Caudate nucleus (tissue), 63 donors: ENCODE measurements at places on chromosomes 4 and X.

DNA sequence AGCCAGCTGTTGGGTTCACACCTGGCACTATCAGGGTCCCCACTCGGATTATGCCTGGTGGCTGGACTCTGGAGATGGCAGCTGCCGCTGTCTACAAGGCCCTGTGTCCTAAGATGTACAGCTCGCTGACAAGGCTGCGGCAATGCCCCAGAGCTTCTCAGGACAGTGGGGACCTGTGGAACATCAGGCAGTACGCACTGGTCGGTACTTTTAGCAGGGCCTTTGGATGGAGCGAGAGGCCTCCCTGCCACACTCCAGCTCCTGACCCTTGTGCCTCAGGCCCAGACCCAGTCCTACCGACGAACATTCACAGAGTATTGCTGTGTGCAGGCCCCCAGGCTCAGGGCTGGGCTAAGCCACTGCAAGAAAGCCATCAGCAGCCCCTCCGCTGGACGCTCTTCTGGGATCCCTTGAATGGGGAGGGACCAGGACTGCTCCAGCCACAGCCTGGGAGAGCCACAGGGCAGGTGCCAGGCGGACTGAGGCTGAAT, 45.7 kb upstream of the HMX1 start:
- DNase-seq, result no peak

GRCh38 chr4:53595204-53595603, 3.9 kb upstream of the LNX1 start:
- DNase-seq, result no peak

DNA sequence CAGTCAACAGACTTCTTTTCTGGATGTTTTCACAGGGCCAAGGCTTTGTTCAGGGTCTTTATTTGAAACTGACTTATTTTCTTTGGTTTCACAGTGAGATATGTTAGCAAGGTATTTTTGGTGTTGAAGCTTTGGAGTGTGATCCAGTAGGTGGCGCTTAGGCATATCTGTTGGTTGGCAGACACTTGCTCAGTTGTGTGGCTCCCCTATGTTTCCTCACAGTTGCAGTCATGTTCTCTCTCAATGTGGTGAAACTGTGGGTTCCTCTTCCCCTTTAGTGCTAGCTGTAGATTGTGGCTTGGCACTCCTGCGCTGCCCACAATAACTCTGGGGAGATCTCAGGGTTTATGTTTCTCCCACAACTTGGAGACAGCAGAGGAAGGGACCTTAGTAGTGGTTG, 460.8 kb downstream of the SLITRK2 start:
- DNase-seq, result no peak

DNA sequence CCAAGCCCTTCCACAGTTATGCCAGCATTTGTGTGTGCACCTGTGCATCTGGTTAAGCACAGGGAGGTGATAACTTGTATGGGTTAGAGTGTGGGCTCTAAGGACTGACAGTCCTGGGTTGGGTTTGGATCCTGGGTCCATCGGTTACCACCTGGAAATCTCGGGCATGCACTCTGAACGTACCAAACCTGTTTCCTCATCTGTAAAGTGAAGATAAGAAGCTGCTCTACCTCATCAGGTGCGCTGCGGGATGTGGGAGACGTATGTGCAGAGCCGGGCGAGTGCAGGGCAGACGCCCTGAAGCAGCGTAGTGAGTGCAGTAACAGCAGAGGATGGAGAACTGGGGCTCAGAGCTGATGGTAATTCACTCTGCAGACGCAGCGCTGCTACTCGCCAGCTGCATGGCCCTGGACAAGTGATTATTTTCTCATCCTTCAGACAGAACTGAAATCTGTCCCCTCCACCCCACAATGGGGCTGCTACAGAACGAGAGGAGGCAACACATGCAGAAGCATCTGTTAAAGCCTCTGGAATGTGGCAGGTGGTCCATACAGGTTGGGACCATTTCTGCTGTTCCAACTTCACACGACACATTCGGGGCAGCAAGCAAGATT, 64.4 kb downstream of the HADH start:
- no peak for DNase-seq

- DNase-seq, result no peak
These were observed 57.3 kb upstream of the MXRA5 start for GRCh38 chrX:3403748-3404147.

GRCh38 chr4:20391912-20392311, 140.2 kb downstream of the SLIT2 start:
- DNase-seq, result no peak

- no peak for DNase-seq
These were observed 29.3 kb downstream of the FAM199X start for GRCh38 chrX:104195489-104196084.

GRCh38 chrX:132171478-132171877, 43.7 kb upstream of the FRMD7 start:
- no peak for DNase-seq

DNA sequence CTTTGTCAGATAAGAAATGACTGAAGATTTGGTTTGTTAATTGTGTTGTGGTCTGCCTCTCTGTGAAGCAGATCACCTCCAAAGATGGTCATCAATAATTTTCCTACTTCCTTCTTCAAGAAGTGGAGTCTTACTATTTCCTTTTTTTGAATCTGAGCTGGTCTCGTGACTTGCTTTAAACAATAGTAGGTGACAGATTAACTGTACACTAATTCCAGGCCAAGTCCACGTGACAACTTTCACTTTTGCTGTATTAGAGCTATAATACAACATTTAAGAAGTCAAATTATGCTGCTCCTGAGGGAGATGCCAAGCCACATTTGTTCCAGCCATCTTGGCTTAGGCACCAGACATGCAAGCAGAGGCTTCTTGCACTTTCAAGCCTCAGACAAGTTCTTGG, 393.8 kb upstream of the GRID2 start:
- DNase-seq, result no peak

DNA sequence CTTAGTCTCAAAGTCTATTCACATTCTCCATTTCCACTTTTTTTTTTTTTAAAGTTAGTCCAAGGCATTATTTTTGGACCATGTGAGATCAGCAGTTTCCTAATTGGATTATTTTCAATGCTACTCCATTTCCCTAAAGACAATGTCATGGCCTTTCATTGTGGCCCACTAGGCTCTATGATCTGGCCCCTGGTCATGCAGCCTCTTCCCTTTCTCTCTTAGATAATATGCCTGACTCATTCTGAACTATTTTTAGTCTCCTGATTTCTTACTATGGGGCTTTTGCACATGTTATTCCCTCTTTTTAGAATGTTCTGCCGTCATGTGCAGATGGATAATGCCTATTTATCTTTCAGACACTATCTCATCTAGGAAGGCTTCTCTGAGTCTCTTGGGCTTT, 157.3 kb downstream of the TMA16 start:
- DNase-seq, result no peak

DNA sequence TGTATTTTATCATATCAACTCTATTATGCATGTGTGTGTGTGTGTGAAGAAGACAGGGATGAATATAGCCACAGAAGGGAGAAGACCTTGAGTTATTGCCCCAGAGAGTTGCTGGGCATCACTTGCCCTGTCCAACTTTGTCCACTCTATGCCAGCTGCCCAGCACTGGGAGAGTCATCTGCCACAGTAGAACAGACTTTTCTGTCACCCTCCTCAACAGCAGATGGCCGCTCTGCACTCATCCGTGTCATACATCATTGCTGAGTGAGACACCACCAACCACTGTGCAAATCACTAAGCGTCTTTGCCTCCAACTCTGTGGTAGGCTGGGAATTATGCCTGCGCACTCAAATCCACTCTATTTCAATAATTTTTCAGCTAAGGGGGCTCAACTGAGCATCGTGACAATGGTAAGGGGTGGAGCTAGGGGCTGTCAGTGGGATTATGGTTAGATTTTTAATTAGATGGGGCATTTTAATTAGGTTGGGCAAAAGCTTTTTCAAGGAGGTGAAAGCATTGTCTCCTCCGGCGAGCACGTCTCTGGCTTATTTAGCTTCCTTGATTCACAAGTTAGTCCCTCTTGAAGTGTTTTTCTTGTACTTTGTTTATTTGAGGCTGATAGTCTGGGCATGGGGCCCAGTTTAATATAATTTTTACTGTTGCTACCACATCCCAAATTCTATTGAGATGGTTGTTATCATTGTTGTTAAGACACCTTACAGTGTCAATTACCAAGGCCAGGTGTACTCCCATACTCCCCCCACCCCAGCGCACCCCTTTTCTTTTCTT, 100.1 kb upstream of the KLF3 start:
- DNase-seq, result peak; percentile 58

GRCh38 chr4:663046-663437, 11.0 kb downstream of the ATP5ME start:
- no peak for DNase-seq

DNA sequence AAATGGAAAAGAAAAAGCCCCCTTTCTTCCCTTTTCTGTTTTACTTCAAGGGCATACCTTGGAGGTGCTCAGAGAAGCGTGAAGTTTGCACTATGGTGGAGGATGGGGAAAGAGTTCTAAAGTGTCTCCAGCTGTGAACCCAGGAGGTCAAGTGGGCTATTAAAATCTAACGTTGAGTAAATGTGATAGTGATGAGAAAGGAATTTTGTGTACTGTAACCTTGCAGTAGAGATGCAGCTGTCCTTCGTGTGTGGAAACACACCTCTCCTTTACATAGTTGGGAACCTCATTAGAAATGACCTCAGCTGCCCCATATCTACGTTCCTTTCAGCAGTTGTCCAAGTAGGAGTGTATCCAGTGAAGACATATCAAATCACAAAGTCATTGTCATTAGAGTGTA, 26.5 kb downstream of the ADH5 start:
- DNase-seq, result no peak

- no peak for DNase-seq
These were observed 33.9 kb upstream of the VCX2 start for GRCh38 chrX:8204943-8205342.

GRCh38 chrX:26670521-26670920, 454.6 kb downstream of the MAGEB5 start:
- DNase-seq, result no peak

DNA sequence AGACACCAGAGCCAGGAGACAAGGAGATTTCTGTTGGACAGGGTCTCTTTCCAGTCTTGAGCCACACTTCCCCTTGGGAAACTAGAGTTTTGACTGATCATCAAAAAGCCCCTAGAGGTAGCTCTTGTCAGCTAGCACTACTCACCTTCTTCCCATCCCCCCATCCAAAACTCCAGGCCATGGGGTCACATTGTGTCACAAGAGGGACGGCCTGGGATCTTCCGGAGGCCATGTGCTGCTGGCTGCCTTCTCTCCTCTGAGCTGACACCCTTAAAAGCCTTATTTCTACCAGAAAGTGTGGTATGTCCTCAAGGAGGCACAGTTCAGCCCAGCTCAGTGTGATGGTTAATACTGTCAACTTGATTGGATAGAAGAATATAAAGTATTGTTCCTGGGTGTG, 7.8 kb downstream of the PNMA3 start:
- no peak for DNase-seq

DNA sequence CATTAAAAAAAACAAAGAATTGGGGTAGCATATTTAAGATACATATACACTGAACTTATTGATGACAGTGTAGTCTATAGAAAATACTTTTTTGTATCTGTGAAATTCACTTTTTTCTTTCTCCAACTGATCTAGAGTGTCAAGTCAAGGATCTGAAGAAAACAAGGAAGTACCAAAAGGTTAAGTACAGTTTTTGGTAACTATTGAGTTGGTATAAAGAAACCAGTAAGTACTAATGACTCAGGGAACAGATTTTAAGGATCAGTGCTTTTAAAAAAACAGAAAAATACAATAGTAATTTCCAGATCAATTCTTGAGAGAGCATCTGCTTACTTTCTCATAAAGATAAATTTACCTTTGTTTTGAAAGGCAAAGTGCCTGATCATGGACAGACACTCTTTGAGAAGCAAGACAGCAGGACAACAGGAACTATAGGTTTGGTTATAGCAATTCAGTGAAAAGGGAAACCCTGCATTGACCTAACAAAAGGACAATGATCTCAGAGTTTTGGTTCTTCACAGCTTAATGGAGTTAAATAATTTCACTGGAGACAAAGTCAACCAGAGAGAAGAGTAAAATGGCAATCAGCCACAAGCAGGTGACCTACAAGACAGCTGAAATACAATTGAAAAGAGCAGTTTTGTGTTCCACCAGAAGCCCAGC, 23.4 kb downstream of the TRMT10A start:
- no peak for DNase-seq

GRCh38 chr4:82629238-82630000, 67.6 kb upstream of the TMEM150C start:
- no peak for DNase-seq

GRCh38 chrX:23902419-23902818, 5.3 kb downstream of the APOO start:
- DNase-seq, result no peak

- no peak for DNase-seq
These were observed 383 bp upstream of the TBC1D19 start for GRCh38 chr4:26583538-26583864.

GRCh38 chr4:183620421-183620820, 38.6 kb downstream of the RWDD4 start:
- DNase-seq, result no peak

DNA sequence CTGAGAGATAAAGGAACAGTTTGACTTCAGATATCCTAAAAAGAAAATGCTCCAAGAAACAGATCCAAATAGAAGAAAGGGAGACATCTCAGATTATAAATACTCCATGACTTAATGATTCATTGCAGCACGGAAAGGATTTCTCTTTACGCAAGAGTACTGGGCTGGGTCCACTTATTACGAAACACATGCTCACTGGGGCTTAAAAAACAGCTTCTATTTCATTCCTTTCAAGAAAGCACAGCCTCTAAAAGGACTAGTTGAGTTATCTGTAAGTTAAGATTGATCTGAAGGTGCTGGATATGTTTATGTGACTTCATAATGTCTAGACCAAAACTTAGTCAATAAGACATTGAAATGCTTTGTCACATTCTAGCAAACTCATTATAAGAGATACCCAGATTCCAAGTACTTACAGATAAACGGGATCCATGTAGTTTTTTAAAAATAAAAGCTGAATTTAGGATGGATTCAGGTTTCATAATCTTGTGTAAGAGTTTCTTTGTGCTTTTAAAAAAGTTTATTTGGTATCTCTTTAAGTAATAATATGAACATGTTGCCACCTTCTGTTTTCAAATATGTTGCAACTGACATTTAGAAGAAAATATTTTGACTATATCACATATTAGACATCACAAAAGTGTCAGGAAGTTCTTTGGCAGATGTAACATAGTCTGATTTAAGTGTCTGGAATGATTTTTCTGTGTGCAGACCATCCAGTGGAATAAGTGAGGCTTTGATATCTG, 109.5 kb upstream of the MYOZ2 start:
- DNase-seq, result no peak

GRCh38 chr4:89509708-89510281, 202.2 kb upstream of the GPRIN3 start:
- no peak for DNase-seq

GRCh38 chr4:185246453-185246852, 37.1 kb downstream of the SNX25 start:
- DNase-seq, result no peak

DNA sequence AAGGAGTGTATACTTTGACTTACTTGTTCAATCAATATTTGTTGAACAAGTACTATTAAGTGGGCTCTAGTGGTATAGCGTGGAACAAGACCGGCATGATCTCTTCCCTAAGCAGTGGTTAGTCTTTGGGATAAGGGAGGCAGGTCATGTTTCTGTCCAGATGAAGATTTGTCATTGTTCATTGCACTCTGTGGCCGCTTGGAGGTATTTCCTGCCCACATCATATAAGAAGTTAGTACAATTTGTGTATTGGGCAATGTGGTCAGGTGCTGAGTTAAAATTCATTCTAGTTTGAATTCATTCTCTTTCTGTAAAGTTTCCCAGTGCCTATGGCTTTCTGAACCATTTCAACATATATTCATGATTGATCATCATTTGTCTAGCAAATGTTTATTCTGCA, 101.1 kb upstream of the SHISA3 start:
- no peak for DNase-seq
